ENCODE measurements at places on chromosomes 6 and 20.

DNA sequence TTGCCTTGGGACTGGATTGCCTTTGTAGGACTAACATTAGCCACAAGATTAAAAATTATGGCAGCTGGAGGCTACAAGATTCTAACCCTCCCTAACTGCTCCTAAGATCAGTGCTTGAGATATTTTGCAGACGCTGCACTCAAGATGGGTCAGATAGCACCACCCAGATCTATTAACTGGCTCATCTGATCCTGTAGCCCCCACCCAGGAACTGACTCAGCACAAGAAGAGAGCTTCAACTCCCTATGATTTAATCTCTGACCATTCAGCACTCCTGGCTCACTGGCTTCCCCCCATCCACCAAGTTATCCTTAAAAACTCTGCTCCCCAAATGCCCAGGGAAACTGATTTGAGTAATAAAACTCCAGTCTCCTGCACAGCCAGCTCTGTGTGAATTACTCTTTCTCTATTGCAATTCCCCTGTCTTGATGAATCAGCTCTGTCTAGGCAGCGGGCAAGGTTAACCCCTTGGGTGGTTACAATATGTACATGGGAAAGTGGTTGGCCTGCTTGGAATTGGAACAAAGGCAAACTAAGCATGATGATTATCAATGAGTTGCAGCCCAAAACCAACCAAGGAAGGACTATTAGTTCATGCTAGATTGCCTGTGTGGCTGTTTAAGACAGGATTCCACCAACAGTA, 111.3 kb downstream of the OR2B2 start:
- DNase-seq, result no peak

- DNase-seq, result no peak
Observed at GRCh38 chr6:62998022-62998421, 213.2 kb upstream of the FKBP1C start.

DNA sequence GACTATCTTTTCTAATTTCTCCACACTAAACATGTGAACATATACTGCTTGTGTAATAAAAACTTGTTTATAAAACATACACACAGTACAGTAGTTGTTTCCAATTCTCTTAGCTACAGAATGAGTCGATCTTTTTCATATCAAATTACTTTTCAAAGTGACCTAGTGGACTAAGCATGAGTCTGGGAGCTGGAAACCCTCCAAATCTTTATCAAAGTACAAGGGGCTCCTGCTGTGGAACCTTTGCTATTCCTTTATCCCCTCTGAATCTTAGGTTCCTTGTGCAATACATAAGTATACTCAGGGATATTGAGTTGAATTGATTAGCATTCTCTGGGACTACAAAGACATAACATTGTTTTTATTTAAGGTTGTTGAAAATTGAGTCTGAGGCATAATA, 48.7 kb upstream of the TAB2 start:
- DNase-seq, result no peak

DNA sequence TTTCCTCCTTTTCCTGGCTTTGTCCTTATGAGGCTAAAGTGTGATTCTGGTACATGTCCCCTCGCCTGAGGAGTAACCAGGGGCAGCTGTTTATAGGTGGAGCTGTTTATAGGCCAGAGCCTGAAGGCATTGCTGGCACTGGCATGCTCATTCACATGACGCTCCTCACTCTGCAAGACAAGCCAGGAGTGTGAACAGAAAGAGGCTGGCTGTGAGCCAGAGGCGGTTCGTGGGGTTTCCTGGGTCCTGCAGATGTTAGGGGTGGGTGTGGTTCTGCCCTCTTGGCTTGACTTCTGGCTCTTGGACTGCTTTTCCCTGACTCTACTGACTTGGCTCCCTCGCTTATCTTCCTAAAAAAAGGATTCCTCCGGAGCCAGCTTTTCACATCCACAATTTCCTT, 12.8 kb upstream of the MDFI start:
- no peak for DNase-seq

GRCh38 chr20:44566018-44566417, 16.4 kb upstream of the PKIG start:
- no peak for DNase-seq

DNA sequence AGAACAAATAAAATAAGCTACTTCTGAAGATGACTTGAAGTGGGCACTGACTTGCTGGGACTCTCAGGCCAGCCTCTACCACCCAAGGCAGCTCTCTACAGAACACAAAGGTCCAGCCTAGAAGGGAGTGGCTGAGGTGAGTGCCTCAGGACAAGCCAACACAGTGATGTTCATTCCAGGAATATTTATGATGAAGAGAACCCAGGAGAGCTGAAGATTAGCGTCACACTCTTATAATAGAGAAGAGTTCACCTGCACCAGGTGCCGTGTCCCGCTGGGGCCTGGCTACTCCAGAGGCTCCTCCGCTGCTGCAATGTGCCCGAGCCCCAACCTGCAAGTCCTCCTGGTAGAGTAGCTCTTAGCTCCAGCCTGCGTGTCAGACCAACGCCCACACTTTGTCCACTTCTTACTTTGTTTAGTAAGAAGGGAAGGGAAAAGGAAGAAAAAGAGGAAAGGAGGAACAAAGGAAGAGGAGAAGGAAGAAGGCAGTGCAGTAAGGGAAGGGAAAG, 182.4 kb upstream of the QKI start:
- no peak for DNase-seq

GRCh38 chr6:105041880-105042279, 85.0 kb downstream of the LIN28B start:
- no peak for DNase-seq

GRCh38 chr20:32365564-32365963, 7.4 kb downstream of the ASXL1 start:
- DNase-seq, result no peak

DNA sequence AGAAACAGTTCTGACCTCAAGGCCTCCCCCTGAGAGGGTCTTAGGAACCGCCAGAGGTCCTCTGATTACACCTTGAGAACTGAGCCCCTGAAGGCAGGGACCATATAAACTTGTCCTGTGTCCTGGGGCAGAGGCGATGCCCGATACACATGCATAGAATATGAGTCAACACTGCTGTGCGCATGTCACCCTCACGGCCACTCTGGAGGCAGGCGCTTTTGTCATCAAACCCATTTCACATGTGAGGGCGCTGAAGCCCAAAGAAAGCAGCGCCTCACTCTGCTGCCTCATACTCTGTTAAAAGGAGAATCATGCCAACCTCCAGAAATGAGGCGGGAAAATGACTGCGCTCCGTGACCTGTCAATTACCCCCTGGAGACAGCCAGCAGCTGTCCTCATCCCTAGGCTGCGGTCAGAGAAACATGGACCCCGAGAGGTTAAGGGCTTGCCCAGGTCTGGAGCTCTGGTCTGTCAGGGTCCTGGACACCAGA, 158.3 kb downstream of the GRM4 start:
- DNase-seq, result no peak

GRCh38 chr6:33739571-33739970, 7.1 kb downstream of the IP6K3 start:
- no peak for DNase-seq

DNA sequence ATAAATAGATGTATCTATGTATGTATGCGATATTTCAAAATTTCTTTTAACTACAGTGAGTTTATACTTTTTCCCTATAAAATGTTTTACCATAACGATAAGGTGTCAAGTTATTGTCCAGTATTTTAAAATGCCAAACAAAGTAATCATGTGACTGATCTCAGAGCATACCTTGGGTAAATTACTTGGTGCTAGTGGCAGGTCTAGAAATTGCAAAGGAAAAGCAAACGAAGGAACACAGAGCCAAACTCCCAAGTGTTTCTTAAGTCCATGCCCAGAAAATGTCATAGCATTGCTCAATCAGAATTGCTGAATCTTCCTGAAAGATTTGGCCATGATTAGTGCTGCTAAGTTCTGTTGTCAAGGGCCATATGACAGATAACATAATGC, 77.5 kb downstream of the CAP2 start:
- DNase-seq, result no peak

DNA sequence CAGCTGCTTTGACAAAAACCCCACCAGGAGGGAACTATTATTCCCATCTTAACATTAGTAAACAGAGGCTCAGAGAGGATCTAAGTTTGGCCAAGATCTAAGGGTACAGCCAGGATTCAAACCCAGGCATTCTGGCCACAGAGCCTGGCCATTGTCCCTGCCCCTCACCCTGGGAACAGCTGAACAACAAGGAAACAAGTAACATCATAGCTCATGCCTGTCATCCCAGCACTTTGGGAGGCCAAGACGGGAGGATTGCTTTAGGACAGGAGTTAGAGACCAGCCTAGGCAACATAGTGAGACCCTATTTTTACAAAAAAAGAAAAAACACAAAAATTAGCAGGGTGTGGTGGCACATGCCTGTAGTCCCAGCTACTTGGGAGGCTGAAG, 27.5 kb downstream of the TOX2 start:
- DNase-seq, result no peak

DNA sequence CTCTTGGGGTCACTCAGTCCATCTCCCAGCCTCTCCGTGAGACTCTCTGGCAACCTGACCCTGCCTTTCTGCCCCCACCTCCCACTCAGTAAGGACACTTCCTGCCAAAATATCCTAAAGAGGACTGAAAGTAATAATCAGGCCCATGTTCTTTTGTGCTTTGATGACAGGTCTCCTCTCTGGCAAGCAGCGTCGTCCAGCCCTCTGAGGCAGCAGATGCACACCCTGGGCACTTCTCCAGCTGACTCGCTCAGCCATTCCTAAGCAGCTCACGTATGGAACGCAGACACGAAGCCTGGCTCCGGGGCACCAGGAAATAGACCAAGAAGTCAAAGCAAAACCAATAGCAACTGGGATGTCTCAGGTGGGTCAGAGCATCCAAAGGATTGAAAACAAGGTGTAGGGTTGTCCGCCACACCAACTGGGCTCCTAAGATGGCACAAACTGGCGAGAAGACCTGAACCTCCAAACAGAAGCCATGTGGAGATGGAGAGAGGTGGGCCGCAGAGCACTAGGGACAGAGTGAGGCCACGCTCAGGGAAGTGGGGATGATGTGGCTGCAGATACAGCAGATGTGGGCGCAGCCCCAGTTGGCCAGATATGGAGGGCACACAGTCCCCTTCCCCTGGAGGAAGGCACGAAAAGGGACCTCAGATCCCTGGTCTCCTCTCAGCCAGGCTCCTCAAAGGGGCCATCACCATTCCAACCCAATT, 99.3 kb downstream of the PRND start:
- DNase-seq, result no peak

GRCh38 chr6:97411610-97412009, 128.6 kb upstream of the MMS22L start:
- DNase-seq, result no peak

DNA sequence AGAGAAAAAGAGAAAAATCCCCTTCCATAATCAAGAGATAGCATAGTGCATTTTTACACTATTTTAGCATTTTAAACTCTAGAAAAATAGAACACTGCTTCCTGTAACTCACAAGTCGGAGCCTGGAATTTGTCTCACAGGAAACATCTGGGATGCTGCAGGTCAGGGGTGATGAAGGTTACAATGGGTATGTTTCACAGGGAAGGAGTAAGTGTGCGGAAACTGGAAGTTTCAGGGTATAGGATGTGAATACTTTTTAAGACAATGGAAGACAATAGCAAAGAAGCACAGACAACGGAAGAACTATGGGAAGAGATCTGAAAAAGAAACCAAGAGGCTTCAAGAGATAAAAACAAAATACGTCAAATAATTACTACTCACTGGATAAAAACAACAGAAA, 361.0 kb upstream of the MARCKS start:
- DNase-seq, result no peak

DNA sequence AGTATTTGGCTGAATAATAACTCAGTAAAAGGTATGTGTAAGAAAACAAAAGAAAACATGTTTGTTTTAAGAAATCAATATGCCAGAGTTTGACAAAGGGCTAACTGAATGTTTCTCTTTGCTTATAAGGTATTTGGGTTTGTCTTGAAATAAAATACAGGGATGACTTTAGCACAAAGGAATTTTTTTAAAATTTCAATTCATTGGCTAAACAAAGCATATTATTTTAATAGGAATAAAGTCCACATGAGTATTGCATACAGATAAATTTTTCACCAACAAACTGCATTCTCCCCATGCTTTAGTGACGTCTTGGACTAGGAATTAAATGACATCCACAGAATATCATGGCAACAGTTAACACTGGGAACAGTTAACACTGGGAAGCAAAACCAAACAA, 480.0 kb upstream of the JAG1 start:
- no peak for DNase-seq

DNA sequence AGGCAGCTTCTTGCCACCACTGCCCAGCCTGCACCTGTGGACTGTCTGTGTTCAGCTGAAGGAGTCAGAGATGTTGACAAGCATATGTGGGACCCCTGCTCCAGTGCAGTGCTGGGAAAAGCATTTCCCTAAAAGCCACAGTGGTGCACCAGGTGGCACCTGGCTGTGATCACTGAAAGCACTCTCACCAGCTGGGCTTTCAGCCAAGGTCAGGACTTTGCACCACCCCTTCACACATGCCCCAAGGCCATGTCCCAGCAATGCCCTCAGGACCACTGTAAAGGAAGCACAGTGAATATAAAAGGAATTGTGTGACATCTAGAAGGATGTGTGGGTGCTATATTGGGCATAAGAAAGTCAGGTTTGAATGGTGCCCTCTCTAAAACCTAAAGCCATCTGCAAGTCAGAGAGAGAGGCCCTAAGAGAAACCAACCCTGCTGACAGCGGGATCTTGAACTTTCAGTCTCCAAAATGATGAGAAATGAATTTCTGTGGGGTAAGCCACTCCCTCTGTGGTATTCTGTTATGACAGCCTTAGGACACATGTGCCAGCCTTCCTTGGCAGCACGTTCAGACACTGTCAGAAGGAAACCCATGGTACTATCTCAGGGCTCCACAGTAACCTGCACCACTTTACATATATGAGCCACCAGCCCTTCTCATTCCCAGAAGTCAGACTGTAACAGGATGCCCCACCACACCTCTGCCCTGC, 30.7 kb downstream of the CBLN4 start:
- DNase-seq, result no peak

DNA sequence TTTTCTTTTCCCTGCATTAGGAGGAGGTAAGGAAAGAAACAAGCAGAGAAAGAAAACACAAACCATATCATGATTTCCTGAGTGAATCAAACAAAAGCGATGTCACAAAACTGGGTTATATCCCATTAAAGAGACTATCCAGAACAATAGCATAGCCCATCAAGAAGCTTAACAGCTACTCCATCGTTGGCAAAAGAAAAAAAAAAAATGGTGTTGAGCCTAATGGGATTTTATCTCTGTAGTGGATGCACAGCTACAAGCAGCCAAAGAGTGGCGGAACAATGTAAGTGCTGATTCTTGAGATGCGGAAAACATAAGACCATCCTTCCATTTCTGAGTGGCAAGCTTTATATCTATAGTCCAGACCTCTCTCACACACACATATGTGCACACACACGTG, 106.2 kb upstream of the NRSN1 start:
- no peak for DNase-seq

- no peak for DNase-seq
Observed at GRCh38 chr6:152836523-152836922, 85.9 kb downstream of the VIP start.

DNA sequence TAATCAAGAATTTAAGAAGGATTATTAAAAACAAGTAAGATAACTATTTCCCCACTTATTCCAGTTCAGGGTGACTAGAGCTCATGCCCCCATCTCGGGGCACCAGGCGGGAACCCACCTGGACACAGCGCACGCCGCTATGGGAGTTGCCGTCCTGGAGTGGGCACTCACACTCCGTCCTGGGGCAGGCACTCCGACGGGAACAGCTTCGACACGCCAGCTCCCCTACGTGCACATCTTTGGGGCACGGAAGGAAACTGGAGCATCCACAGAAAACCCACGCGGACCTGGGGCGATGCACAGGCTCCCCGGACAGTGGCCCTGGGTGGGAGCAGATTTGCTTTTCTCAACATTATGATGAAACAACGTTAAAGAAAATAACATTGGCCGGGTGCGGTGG, 52.0 kb upstream of the GATA5 start:
- DNase-seq, result no peak
